B cell (primary cell): ENCODE measurements at places on chromosomes 3 and 15.

- DNase-seq = no peak
Observed at GRCh38 chr3:52432225-52432624, 12.7 kb downstream of the SEMA3G start.

GRCh38 chr3:116905794-116906193, 196.2 kb downstream of the TUSC7 start:
- no peak for DNase-seq

- DNase-seq = no peak
Observed at GRCh38 chr3:4729061-4729973, 236.2 kb downstream of the ITPR1 start.

DNA sequence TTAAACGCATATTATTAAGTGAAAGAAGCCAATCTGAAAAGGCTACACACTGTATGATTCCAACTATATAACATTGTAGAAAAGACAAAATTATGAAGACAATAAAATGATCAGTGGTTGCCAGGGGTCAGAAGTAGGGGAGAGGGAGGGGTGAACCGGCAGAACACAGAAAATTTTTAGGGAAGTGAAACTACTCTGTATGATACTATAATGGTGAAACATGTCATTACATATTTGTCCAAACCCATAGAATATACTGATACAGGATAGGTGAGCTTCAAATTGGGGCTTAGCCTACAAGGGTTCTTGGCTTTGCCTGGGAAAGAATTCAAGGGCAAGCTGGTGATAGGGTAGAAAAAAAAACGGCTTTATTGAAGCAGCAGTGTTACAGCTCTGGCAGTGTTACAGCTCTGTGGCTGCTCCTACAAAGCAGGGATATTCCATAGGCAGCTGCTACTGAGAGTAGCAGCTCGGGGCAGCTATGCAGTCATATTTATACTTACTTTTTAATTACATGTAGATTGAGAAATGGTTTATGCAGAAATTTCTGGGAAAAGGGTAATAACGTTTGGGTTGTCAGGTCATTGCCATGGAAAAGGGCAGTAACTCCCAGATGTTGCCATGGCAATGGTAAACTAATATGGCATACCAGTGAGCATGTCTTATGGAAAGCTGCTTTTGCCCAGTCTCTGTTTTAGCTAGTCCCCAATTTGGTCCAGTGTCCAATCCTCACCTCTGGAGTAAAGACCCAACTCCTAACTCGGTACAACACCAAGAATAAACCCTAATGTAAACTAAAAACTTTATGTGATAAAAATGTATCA, 125.1 kb upstream of the SLC25A36 start:
- DNase-seq = peak; percentile 63

- DNase-seq = no peak
Observed at GRCh38 chr3:159640225-159640624, 348.4 kb upstream of the IL12A start.

GRCh38 chr15:83174891-83175290, 32.7 kb downstream of the HDGFL3 start:
- DNase-seq = no peak

DNA sequence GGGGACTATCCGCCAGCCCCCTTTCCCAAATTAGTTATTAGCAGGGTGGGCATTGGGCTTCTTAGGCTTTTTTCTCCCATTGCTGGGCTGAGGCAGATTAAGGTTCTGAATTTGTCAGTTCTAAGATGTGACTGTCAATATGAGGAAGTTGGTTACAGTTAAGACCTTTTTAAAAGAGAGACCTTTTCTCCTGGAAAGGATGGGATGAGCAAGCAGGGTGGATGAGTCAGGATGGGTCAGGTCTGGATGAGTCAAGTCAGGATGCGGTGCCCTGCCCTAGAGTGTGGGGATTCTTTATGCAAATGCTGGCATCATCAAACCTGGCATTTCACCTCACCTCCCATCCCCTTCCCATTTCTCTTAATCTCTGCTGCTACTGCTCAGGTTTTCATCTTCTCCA, 1.9 kb downstream of the AEN start:
- peak; percentile 34 for DNase-seq

DNA sequence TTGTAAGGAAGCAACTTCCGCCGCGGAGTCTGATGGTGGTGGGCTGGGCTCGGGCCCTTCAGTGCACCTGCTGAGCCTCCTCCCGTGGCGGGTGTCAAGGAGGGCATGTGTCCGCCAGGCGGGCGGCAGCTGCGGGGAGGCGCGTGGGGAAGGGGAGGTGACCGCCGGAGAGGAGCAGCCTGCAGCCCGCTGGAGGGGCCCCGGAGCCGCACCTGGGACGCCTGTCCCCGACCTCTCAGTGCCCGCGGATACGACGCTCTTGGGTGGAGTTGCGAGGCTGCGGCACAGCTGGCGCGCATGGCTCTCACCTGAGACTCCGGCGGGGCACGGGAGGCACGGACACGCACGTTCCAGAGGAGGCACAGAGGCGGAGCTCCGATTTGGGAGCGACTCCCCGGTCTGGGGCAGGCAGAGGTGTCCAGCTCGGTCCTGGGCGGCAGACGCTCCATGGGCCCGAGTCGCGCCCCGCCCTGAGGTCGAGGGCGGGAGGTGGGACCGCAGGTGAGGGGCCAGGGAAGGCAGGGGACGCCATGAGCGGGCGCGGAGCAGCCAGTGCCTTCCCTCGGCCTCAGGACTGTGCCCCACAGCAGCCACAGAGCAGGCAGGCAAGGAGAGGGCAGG, 50.2 kb upstream of the PRR20G start:
- no peak for DNase-seq

GRCh38 chr15:31197497-31198414, 96.2 kb upstream of the TRPM1 start:
- DNase-seq = peak; percentile 58

DNA sequence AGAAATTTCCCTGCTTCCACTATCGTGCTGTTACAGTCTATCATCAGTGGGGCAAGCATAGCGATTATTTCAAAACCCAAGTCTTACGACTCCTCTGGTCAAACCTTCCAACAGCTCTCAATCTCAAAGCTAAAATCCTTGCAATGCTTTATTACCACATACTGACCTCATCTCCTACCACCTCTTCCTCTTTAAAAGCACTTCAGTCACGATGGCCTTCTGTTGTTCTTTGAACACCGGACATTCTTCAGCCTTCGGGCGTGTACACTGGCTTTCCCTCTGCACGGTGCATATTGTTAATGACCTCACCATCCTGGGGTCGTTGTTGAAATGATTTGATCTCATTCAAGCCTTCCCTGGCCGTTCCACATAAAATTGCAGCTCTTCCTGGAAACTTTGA, 31.1 kb downstream of the MAGEL2 start:
- no peak for DNase-seq

DNA sequence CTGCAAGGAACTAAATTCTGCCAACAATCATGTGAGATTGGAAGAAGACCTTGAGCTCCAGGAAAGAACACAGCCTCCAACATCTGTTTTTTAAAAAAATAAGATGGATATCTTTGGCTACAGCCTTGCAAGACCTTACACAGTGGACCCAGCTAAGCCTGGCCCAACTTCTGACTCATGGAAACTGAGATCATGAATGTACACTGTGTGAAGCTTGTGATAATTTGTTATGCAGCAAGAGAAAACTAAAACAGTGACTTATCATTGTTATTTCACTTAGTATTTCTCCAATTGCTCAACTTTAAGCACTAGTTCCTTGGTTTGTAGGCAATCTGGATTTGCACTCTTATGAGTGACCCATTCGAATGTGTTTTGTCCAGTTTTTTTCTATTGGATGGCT, 29.3 kb downstream of the SHQ1 start:
- DNase-seq = no peak

GRCh38 chr15:49881866-49882265, 237.2 kb downstream of the ATP8B4 start:
- no peak for DNase-seq

- DNase-seq = no peak
Observed at GRCh38 chr3:142839831-142840230, 49.1 kb downstream of the PCOLCE2 start.

- no peak for DNase-seq
Observed at GRCh38 chr3:117647435-117647834, 937.9 kb downstream of the TUSC7 start.

DNA sequence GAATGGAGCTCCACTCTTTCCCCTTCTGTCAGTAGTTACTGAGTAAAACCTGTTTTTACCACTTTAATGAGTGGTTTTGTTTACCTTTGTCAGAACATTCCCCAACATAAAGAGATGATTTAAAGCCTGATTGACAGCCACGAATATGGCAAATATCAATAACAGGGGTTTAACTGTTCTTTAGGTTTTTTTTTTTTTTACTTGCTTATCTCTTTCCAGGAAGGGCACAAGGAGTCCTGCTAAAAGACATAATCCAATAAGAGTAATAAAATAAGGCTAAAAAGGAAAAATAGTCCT, 11.5 kb upstream of the UBE2Q2 start:
- DNase-seq = no peak

GRCh38 chr3:7205962-7206361, 345.0 kb downstream of the GRM7 start:
- DNase-seq = no peak

DNA sequence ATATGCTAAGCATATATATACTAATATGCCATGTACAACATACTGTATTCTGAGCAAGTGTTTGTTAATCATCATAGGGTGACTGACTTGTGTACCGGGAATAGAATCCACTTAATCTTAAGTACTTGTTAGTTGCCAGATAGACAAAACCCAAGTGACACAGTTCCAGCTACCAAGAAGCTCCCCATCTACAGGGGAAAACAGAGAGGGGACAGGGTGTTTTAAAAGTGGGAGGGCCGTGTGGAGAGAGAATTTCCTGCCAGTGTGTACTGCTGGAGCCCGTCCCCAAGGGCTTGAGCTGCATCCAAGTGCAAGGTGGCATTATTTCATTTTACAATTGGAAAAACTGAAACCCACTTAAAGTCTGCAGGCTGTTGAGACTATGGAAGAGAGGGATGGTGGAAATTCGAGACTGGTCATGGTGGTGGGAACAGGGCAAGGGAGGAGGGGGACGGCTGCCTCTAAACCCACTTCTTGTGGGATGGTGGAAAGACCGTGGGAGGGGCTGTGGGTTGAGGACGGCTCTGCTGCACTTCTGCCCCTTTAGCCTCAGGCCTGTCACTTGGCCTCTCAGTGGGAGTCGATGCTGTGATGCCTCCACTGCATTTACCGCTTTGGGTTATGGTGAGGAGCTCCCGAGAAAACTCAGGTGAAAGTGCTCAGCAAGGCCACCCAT, 310.6 kb upstream of the LRRFIP2 start:
- no peak for DNase-seq

GRCh38 chr3:61841111-61841845, 279.9 kb downstream of the PTPRG start:
- DNase-seq = no peak

GRCh38 chr3:181457190-181457589, 254.5 kb upstream of the SOX2 start:
- DNase-seq = no peak

DNA sequence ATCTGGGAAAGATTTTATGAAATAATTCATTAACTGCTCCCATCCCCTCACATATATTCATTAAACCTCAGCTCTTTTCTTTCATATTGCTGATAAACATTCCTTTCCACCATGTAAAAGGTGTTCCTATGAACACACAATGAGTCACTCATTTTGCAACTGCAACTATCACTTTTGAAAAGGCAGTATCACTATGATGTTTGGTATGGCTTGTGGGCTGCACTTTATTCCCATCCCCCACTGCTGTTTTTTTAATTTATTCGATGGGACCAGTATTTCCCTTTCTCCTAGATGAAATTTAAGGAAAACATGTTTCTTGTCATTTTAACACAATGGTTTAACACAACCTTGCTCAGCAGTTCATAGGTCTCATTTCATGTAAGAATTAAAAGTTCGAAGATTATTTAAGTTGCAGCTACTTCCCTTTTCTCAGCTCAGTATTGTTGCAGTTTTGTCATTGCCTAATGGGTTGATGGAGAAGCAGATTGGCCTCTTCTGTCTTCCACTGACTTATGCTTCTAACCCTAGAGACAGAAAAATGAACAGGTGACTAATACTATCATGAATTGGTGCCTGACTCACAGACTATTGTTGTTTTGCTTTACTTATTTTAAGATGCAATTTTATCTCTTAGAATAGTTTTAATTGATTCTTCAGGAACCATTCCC, 280.3 kb downstream of the ZPLD1 start:
- DNase-seq = no peak
